ENCODE measurements at places on chromosomes 4 and X. TPM values are rescaled to one million over a fixed set of nuclear protein-coding genes. Genes with fewer than 3 reads are reported as not detected.
A peak's percentile ranks its signal among the peaks of the same experiment; 100 is the strongest.

Gene CXCL3
- total RNA-seq: not detected

DNA sequence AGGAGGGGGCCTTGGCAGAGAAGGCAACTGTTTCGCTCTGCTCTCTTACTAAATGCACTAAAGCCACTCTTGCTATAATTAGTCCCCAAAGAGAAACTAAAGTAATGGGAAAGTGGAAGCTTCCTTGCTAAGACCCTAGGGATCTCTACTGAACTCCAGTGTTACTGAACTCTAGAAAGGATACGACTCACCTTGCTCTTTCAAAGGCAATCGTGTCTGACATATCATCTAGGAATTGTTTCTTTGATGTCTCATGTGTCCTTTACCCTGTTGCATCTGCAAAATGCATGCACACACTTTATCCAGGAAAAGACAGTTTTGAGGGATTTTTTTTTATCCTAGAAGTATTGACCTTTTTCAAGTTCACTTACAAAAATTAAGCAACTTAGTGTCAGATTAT, 148.1 kb upstream of the FAM9B start:
- no peak for DNase-seq
- H3K4me1 ChIP-seq: no peaks in the 10 kb centered on the region
- no peaks in the 10 kb centered on the region for H3K27me3 ChIP-seq
- no peak overlapping the region for H3K4me3 ChIP-seq
- H3K27ac ChIP-seq: no peak overlapping the region

DNA sequence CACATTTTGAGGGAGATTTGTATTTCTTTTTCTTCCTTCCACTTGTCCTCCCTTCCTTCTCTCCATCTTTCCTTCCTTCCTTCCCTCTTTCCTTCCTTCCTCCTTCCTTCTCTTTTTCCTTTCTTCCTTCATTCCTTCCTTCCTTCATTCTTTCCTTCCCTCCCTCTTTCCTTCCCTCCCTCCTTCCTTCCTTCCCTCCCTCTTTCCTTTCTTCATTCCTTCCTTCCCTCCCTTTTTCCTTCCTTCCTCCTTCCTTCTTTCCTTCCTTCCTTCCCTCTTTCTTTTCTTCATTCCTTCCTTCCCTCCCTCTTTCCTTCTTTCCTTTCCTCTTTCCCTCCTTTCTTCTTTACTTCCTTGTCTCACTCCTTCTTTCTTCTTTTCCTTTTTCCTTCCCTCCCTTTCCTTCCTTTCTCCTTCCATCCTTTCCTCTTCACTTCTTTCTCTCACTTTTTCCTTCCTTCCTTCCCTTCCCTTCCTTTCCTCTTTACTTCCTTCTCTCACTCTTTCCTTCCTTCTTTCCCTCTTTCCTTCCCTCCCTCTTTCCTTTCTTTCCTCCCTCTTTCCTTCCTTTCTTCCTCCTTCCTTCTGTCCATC, 74.4 kb downstream of the DHRSX start:
- H3K27ac ChIP-seq: no peak overlapping the region
- H3K4me3 ChIP-seq: no peak overlapping the region

- H3K4me3 ChIP-seq: peak overlapping the region; percentile 95
- DNase-seq: peak; percentile 60
- H3K36me3 ChIP-seq: peaks cover 27% of the 10 kb centered on the region
- H3K4me1 ChIP-seq: peaks cover 51% of the 10 kb centered on the region
- peak overlapping the region; percentile 77 for H3K27ac ChIP-seq
- no peaks in the 10 kb centered on the region for H3K27me3 ChIP-seq
Measured at GRCh38 chr4:106316773-106317409, 541 bp downstream of the AIMP1 start.

Gene RTL3
- total RNA-seq: not detected
